Islet precursor cell (in vitro differentiated cells): ENCODE measurements at places on chromosomes 4 and X.

DNA sequence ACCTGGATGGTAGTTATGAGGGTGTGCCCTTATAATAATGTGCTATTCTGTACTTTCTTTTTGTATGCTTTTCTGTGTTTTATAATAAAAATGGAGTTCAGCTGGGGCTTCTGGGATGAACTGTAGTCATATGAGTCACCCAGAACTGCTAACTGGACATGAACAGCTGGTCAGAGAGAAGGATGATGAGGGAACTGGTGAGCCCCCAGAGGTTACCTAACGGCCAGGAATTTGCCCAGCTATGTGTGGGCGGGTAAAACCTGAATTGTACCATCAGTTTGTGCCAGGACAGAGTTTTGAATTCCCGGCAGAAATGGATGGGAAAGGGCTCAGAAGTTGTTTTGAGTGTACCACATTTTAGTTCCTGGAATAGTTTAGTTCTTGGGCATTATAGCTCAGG is 138.0 kb upstream of the USP9X start:
- no peak for DNase-seq

- DNase-seq = no peak
These were observed 434.3 kb upstream of the RASGEF1B start for GRCh38 chr4:81905971-81906370.

GRCh38 chr4:4857001-4857808 is 2.3 kb upstream of the MSX1 start:
- DNase-seq = no peak

- peak; percentile 80 for DNase-seq
These were observed 1394.2 kb upstream of the DIAPH2 start for GRCh38 chrX:95290455-95290854.

DNA sequence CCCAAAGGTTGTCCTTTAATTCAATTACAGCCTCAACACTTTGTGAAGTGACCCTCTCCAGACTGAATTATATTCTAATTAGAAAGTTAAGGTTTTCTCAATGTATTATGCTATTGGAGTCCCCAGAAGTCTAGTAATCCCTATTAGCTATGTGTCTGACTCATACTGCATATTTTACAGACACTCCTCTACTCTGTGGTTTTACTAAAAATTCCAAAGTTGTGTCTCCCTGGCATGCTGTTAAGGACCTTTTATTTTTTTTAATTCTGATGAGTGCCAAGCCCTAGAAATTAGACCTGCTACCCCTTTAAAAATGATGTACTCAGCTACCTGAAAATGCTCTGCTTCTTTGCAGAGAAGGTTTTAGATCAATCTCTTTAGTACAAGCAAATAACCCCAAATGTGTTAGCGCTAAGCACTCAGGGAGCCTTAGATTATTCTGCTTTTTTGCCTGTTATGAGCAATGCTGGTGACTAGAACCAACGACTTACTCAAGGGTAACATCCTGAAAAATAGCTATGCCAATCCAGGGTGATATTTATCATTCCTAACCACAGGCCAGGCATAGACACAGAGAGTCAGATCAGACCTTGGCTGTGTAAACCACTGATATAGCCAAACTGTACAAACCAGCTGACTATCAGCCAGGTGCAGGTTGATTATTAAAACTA is 26.1 kb upstream of the CXCL13 start:
- no peak for DNase-seq

DNA sequence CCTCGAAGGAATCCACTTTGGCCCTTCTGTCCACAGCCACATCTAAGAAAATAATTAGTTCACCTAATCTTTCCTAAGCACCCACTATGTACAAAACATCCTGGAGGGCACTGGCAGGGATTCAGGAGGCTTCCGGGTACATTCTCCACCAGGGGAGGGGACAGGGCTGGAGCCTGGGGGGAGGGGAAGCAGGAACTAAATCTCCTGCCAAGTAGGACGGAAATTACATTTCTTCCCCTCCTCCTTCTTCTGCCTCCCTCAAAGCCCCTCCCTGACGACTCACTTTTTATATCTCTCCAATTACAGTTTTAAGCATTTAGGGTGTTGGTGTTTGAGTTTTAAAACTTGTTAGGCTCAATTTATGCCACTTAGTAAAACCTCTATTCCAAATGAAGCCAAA is 203.1 kb downstream of the BCOR start:
- no peak for DNase-seq

DNA sequence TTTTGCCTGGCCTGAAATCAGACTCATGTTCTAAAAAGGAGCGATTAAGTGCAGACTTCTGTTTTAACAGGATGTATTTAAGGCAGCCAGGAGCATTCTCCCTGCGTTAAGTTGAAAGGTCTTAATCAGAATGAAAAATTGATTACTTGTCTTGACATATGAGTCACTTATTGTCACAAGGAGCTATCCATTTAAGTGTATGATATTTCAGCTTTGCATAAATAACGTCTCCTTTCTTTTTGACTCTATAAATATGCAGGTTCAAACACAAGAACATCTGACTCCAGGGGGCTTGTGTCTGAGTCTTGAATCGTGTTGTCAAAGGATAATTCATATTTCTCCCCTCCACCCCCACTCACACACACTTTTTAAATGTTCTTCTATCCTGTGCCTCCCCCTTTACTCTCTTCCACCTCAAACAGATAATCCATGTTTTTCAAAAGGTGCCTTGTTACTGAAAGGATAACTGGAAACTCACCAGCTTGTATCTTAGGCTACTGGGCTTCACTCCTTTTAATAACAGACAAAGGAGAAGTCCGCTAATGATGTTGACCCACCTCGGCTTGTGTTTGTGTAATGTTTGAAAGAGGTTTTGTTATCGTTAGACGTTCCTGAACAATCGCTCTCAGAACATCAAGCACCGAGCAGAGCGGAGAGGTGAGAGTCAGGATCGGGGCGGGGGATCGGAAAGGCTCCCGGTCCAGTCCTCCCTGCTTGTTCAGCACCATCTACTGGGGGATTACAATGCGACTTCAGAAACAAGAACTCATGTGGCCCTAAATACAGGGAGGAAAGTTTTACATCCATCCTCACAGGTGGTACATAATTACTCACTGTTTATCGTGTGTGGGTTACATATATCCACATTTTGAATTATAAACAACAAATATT is 107.5 kb upstream of the RPL34 start:
- peak; percentile 84 for DNase-seq

DNA sequence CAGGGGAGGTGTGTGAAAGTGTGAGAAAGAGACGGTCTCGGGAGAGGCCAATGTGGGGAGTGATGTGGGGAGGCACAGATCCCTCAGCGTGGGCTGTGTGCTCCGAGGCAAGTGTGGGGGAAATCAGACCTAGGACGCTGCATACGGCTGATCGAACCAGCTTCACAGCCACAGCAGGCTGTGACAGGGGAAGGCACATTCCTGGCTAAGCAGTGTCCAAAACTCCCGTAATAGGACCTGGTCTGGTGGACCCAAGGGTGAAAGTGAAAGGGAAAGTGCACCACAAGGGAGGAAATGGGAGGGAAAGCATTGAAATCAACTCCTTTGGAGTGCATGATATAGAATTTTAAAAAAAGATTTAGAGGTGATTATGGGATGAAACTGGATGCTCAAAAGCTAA is 10.9 kb upstream of the RHOXF2 start:
- DNase-seq = no peak

- DNase-seq = no peak
These were observed 465.1 kb upstream of the PCDH10 start for GRCh38 chr4:132683957-132684356.
